Caco-2 (cell line): ENCODE measurements at places on chromosomes 16 and 17.

DNA sequence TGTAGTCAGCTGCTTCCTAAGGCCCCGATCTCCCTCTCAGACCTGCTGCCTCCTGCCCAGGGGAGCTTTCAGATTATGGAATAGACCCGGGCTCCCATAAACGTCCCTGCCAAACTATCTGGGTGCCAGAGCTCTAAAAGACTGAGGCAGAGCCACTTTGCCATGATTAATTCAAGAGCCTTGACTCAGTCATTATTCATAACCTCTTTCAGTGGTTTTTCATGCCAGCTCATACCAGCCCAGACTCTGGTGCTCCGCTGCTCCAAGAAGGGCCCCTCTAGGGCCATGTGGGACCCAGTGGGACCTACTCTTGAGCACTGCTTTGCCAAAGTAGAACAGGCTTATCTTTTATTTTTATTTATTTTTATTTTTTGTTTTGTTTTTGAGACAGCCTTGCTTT is 23.9 kb downstream of the DNAI2 start:
- no peak for DNase-seq

DNA sequence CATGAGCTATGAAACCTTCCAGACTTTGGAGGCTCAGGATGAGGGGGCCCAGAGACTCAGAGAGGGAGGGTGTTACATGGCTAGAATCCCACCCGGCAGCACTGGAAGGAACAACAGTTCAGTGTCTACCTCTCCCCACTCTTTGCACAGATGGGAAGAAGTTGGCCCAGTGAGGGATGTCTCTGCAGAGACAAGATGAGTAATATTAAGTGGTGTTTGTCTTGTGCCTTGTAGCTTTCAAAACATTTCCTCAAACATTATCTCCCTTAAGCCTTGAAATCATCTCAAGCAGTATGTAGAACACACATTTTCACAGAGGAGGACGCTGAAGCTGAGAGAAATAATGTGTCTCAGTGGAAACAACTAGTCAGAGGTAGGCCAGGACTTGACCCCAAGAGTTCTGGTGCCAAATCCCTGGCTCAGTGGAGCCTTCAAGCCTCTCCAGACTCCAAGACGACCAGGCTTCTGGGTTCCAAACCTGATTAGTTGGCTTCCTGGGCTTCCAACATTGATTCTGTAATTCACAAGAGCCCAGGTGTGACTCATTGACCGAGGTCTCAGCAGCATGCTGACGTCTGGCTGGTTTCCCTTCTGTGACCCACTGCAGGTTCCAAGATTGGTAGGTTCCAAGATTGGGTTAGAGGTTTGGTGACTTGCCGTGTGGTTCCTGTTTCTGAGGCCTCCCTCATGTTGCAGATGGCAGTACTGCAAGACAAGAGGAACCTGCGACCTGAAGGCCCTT is 7.4 kb downstream of the RNF112 start:
- no peak for DNase-seq

- no peak for DNase-seq
Measured at GRCh38 chr16:89623511-89624261, 10.2 kb downstream of the DPEP1 start.

- no peak for DNase-seq
Measured at GRCh38 chr16:52993179-52993578, 59.5 kb downstream of the CHD9NB start.

DNA sequence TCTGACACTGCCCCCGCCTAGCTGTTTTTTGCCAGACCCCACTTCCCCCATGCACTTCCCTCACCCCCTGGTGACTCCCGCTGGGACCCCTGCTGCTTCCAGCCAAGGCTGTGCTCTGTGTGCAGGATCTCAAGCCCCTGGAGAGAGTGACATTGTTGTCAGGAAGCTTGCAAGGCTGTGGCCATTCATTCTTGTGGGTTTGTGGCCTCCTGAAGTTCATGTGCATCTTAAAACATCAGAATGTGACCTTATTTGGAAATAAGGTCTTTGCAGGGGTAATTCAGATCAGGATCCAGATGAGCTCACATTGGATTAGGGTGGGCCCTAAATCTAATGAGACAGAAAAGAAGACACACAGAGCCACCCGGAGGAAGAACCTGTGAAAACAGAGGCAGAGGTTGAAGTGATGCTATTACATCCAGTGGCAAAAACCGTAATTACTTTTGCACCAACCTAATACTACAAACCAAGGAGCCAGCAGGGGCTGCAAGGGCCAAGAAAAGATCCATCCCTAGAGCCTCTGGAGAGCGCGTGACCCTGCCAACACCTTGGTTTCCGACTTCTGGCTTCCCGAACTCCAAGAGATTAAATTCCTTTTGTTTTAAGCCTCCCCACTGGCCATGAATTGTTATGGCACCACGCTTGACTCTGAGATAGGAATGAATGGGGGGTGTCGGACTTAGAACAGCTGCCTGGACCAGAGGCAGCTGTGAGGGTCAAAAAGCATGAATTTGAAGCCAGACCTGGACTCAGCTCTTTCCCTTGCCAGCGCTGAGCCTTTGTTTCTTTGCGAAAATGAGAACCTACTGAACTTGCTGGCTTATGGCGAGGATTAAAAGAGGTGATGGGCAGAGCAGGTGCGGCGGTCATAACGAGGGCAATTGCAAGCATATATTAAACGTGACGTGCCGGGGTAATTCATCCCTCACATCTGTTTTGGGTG is 75.5 kb downstream of the BMERB1 start:
- no peak for DNase-seq

DNA sequence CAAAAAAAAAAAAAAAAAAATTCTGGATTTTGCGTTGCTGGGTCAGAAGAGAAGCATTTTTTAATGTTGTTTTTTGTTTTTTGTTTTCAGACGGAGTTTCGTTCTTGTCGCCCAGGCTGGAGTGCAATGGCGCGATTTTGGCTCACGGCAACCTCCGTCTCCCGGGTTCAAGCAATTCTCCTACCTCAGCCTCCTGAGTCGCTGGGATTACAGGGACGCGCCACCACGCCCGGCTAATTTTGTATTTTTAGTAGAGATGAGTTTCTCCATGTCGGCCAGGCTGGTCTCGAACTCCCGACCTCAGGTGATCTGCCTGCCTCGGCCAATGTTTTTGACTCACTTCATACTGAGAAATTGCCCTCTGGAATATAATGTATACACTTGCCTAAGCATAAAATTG is 11.0 kb upstream of the PAFAH1B1 start:
- DNase-seq, result no peak

GRCh38 chr17:80228477-80228876 is 8.2 kb downstream of the SLC26A11 start:
- no peak for DNase-seq

DNA sequence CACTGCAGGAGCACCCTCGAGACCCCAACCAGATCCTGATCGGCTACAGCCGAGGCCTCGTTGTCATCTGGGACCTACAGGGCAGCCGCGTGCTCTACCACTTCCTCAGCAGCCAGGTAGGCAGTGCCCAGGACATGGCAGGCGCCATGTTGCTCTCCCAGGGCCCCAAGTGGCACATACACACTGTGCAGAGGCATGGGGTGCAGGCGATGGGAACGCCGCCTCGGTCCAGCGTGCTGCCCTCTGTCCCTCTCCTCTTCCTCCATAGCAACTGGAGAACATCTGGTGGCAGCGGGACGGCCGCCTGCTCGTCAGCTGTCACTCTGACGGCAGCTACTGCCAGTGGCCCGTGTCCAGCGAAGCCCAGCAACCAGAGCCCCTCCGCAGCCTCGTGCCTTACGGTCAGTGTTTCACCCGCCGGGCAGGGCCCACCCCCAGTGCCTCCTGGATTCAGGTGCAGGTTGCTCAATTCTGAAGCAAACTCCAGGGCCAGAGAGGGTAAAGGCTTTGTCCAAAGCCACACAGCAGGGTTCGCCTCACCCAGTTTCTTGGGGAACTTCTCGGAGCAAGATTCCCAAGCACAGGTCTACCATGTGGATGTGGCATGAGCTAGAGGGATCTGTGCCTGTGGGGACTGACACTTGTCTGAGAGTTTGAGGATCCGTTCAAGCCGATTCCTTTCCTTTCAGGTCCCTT is 24.4 kb upstream of the MYO15B start:
- DNase-seq, result no peak

GRCh38 chr16:79090966-79091365 is 509.6 kb downstream of the MAF start:
- DNase-seq, result no peak

GRCh38 chr17:65170839-65171238 is 33.7 kb downstream of the RGS9 start:
- no peak for DNase-seq

GRCh38 chr16:55107851-55108250 is 177.2 kb downstream of the IRX5 start:
- peak; percentile 76 for DNase-seq

- no peak for DNase-seq
Measured at GRCh38 chr16:67184453-67184994, 761 bp upstream of the MATCAP1 start.

- no peak for DNase-seq
Measured at GRCh38 chr17:82963104-82963950, 116.1 kb upstream of the METRNL start.

DNA sequence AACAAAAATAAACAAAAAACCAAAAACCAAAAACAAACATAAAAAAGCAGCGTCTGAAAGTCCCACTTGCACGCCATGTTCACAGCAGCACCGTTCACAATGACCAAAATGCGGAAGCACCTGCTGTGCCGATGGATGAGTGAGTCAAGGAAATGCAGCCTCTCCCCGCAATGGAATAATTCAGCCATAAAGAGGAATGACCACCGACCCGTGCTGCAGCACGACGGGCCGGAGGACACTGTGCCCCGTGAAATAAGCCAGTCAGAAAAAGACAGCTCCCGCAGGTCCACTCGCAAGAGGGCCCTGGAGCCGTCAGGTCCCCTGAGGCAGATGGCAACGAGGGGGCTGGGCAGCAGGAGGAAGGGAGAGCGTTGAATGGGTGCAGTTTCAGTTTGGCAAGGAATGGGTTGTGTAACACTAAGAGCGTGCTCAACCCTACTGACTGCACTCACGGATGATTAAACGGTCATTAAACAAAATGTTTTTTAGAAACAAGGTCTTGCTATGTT is 5.1 kb downstream of the CLCN7 start:
- no peak for DNase-seq

DNA sequence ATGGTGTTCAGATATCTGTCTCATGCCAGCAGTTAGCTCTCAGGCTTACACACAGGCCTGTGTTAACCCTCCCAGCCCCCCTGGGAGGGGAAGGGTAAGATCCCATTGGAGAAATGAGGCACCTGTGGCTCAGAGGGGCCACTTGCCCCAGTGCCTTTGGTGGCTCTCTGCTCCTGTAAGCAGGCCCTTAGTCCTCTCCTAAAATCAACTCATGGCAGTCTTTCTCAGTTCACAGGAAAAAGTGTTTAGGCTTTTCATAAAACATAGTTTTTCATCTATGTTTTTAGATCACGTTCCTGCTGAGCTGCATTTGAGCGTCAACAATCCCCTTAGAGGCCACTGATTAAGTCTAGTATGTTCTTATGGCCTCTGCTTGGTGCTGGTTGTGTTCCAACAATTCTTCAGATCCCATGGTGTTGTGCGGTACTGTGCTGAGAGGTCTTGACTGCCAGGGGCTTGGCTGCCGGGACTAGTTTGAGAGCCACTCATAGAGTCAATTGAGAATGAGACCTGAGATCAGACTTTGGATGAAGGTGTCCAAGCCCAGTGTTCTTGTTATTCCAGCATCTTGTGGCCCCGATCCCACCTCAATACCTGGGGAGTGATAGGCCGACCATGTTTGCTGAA is 10.6 kb downstream of the TAOK2 start:
- DNase-seq, result no peak

DNA sequence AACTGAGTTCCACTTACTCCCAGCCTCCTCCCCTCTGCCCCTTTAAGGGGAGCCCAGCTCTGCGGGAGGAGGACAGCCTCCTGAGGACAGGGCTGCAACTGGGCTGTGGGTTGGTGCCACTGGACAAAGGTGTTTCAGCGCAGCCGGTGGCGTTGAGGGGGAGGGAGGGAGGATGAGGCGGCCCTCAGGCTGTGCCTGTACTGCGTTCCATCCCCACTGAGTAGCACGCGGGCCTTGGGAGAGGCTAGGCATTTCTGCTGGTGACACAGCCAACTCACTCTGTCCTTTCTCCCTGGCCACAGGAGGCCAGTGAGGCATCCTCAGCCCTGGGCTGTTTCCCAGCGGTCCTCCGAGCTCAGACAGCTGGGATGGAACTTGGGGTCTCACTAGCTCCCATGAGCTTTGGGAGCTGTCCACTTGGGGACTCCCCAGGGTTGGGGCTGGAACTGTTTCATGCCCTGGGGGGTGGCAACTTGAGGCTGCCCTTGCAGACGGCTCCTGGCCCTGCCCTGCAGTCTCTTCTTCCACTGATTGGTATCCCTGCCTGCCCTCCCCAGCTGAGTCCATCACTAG is 70.5 kb downstream of the MPRIP start:
- no peak for DNase-seq
